NCI-H748 treated with DMSO at 0.1 percent for 48 hours (cell line): ENCODE measurements at places on chromosomes 7 and 10.

GRCh38 chr7:1864161-1864940, 194.3 kb downstream of the ELFN1 start:
- DNase-seq: no peak

DNA sequence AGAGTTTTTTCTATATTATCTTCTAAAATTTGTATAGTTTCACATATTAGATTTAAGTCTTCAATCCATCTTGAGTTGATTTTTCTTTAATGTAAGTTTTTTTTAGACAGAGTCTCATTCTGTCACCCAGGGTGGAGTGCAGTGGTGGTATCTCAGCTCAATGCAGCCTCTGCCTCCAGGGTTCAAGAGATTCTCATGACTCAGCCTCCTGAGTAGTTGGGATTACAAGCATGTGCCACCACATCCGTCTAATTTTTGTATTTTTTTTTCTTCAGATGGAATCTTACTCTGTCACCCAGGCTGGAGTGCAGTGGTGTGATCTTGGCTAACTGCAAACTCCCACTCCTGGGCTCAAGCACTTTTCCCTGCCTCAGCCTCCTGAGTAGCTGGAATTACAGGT, 143.4 kb upstream of the ZNF92 start:
- no peak for DNase-seq

DNA sequence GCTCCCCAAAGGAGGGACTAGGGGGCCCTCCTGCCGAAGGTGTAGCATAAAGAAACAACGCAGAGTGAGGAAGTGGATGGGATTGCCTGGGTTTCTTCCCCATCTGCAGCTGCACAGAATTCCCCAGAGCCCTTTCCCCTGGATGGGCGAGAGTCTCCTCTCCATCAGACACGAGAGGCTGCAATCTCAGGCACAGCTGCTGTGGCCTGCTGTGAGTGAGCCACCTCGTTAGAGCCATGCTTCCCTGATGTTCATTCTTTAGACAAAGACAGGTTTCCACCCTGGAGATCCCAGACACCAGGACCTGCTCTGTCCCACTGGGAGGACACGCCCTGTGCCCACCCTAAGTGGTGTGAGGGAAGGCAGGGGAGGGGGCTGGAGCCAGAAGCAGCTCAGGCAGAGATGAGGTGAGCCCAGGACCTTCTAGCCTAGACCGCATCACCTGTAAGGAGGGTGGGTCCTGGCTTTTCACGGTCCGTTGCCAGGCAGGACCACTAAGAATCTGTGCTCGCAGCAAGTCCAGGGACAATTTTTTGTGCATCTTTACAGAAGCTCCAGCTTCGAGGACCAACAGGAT, 268.6 kb upstream of the TCERG1L start:
- DNase-seq: no peak

DNA sequence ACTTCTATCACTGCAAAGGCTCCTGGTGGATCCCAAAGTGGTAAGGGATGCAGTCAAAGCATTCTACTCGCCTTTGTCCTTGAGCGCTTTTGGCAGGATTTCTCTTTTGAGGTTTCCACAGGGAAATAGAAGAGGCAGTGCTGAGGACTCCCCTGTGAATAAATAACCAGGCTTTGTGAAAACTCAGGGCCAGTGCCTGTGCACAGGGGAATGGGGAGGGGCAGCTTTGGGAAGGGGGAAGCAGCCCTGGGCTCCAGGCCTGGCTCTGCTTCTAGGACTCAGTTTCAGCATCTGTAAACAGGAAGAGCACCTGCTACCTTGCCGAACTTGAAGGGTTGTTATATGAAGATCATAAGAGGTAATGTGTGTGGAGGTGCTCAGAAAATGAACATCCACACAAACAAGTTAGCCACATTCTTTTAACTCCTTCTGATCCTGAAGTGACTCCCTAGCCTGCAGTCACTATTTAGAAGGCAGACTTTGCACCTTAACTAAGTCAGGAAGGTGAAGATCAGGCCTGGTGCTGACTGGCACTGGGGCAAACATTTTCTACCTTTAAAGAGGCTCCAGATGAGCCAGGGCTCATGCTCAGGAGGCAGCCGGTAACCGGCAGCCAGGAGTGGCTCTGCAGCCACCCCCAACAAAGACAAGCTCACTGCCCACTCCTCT, 22.5 kb upstream of the MMP21 start:
- no peak for DNase-seq

GRCh38 chr7:65454469-65454868, 80.8 kb downstream of the ZNF92 start:
- DNase-seq: no peak

GRCh38 chr10:37403776-37404175, 278.4 kb downstream of the ANKRD30A start:
- no peak for DNase-seq

- no peak for DNase-seq
Measured at GRCh38 chr7:159144758-159145489, at the start of gene VIPR2. TSS of gene VIPR2 (minus strand) at chr7:159144867. CDS start at chr7:159144771, 96 bp downstream.

- no peak for DNase-seq
Measured at GRCh38 chr7:109295158-109295557, 725.5 kb downstream of the DNAJB9 start.

DNA sequence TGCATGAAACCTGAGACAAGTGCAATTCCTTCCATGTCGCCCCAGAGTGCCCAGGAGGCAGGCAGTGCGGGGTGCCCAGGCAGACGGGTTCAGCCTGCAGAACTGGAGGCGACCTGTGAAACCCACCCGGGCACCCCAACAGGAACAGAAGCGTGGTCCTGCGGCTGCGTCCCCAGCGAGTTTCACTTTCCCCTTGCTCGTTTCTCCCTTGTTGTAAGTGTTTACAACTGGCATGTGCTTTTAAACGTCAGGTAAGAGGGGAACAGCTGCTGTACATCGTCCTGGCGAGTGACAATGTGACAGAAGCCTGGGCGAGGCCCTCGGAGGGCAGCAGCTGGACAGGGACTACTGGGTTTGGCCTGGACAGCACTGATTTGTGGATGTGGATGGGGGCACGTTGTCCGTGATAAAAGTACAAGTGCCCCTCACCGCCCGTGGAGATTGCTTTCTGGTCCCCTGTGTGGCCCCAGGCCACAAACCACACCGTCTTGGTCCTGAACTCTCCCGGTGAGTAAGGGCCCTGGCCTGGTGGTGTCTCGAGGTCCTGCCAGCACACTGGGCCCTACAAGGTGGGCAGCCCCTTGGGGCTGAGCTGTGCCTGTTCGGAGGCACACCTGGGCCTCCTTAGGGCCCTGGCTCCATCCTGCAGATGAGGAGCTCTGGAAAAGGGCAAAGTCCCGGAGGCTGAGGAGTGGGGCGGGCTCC, 4.0 kb downstream of the VENTX start:
- DNase-seq: no peak

DNA sequence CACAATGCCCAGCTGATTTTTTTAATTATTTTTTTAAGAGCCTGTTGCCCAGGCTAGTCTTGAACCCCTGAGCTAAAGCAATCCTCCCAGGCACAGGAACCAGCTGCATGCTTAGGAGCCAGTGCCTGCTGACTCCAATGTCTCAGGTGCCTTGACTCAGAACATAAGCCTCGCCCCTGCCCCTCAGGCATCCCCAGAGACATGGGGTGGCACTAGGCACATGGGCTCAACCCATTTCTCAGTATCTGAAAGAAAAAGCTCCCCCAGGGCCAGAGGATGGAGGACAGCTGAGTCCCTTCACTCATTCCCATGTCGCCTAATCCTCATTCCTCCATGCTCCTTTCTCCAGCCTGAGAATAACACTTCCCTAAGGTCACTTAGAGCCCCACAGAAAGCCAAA, 39.1 kb downstream of the KCNH2 start:
- no peak for DNase-seq

DNA sequence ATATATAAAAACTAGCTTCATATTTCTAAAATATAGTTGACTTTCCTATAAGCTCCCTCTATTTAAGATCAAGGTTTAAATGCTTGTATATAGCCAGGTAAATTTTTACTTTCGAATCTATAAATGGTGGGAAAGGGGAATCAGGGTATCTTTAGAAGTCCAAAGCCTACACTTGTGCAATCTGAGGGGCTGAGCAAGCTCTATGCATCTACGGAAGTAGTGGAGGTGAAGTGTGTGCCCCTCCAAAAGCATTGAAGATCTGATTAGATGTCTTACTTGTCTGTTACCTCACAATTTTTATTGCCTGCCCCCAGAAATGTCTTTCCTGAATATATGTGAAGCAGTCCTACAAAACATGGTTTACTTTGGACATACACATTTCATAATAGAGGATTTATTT, 1.6 kb downstream of the AKAP9 start:
- no peak for DNase-seq

- DNase-seq: no peak
Measured at GRCh38 chr7:149490083-149490760, 7.4 kb downstream of the ZNF746 start.

DNA sequence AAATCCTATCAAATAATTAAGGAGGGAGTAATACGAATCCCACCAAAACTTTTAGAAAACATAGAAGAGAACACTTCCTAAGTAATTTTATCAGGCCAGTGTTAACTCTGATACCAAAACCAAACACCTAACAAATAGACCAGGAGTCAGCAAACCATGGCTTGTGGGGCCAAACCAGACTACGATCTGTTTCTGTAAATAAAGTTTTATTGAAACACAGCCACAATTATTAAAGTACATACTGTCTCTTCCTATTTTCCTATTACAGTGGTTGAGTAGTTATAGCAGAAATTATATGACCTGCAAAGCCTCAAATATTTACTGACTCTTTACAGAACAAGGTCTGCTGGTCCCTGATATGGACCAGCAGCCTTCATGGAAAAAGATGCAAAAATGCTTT, 73.1 kb upstream of the ELN start:
- no peak for DNase-seq

DNA sequence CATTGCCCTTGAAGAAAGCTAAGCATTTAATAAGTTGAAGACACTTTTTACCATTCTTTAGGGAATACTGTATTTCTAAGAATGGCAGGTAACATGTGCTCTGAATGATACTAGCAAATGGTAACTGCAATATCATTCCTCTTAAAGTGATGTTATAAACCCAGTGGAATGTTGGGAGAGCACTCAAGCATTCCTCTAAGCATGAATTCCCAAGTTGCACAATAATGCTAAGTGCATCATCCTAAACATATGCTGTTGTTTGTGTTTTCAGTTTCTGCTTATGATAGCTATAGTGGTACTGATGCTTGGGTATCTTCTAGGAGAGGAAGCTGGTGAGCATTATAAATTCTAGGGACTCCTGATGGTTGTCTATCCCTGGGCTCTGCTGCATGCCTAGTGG, 673.9 kb downstream of the PHTF2 start:
- DNase-seq: no peak

DNA sequence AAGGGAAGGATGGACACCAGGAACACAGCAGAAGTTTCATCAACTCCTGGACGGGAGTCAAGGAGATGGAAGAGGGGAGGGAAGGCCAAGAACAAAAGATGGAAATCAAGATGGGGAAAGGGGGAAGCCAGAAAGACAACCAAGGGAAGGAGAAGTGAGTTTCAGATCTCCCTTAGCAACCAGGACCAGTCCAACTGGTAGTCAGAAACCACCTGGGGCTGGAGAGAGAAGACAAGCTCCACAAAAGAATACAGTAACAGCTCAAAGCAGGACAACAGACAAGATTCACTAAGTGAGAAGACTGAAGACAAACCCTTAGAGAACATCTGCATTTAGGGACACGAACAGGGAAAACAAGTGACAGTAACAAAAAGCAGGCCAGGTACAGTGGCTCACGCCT, 30.6 kb downstream of the CDCA7L start:
- no peak for DNase-seq

DNA sequence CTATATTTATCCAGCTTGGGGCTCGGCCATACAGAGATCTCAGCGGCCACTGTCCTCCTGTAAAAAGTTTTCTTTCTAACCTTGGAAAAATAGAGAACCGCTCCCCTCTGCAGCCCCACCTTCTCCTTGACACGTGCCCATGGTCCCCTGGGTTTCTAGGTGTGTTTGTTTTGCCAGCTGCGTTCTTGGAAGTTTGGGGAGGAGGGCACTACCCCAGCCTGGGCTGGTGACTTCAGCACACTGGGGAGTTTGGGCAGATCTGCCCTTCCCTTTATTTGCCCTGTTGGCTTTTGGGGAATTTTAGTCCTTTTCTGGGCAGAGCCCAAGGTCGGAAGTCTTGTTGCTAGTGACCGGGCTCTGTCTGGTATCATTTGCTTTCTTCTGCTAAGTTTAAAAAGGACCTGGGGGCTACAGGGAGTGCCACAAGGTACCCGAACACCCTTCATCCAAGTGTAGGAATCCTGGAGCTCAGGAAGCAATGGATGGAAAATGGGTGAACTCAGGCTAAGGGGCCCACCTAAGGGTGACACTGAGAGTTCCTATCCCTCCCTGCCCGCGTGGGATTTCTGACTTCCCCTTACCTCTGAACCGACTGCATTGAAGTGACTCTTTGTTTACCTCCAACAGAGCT, 1.7 kb downstream of the ADAMTS14 start:
- no peak for DNase-seq

DNA sequence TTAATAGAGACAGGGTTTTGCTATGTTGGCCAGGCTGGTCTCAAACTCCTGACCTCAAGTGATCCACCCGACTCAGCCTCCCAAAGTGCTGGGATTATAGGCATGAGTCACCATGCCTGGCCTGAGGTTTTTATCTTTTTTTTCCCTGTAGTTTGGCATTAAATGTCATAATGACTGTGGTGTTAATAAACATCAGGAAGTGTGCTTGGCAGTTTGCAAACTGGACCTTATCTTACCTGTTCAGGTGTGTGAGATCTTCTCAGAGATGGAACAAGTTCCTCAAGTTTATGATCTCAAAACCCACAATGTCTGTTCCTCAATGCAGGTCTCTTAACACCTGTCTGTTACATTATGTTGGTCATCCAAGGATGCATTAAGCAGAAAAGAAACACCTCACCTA, 80.0 kb downstream of the ARID5B start:
- DNase-seq: no peak

DNA sequence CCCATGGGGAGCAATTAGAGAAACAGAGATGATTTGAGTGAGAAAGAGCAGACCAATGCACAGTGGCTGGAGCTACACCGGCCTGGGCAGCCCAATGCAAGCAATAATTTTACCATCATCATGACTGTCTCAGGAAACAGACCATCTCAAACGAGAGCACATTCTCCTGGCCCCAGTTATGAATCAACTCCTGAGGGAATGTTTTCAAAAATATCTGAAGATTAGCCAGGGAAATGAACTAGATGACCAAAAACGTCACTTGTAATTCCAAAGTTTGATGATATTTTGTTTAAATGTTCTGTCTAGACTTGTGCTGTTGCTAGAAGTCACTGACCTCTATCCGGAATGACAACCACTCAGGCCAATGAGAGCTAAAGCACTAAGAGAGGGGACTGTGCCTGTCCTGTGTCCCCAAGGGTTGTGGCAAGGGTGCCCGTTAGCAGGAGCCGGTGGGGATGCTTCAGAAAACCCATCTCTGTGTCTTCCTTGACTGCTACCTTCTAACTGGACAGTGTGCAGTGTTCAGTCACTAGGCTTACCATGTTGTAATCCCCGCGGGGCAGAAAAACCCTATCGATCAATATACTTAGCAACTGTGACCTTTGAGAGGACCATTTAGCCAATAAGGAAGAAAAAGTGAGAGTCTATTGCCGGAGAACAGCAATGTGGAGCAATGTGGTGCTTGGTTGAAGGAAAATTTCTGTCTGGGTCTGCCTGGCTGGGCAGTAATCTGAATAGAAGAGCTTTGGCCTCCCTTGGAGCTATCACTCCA, 202.4 kb downstream of the ADAM12 start:
- DNase-seq: no peak
